Kasumi-1 (cell line): ENCODE measurements at places on chromosomes 12 and 14.
A peak's percentile ranks its signal among the peaks of the same experiment; 100 is the strongest.

DNA sequence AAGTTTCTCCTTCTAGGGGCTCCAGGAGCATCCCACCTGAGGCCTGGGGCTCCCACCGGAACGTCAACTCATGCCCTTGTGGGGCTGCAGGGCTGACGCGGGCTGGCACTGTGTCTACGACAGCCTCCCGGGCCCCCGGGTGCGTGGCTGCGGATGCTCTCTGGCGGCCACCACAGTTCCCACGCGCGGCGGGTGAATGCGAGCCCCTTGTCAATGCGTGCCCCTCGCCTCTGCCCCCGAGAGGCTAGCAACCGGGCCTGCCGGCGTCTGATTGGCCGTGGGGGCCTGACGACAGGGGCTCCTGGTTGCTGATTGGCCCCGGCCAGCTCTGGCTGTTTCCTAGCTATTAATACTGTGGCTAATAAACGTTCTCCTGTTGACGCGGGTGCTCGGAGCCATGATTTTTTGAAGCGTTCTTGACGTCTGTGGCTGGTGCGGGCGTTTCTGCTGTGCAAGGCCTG lies 1.8 kb upstream of the MEG3 start:
- no peak for DNase-seq

DNA sequence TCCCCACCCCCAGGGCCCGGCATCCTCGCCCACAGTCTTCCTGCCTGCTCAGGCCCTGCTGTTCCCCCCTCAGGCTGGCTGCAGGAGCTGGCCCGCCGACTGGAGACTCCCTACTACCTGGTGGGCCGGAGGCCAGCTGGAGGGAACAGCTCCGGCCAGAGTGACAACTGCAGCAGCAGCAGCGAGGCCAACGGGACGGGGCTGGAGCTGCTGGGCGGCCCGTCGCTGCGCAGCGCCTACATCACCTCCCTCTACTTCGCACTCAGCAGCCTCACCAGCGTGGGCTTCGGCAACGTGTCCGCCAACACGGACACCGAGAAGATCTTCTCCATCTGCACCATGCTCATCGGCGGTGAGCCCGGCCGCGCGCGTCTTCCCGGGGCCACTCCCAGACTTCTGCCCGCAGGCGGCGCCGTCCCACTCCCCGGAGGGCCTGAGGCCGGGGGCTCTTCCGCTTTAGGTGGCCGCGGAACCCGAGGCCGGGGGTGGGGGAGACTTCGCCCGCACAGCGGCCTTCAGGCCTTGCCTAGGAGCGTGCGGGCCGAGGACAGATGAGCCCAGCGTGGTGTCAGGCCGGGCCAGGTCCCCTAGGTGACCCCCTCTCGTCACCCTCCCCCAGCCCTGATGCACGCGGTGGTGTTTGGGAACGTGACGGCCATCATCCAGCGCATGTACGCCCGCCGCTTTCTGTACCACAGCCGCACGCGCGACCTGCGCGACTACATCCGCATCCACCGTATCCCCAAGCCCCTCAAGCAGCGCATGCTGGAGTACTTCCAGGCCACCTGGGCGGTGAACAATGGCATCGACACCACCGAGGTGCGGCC lies 10.2 kb downstream of the KCNH3 start:
- no peak for DNase-seq

- no peak for DNase-seq
These were observed 18.0 kb upstream of the APPL2 start for GRCh38 chr12:105253866-105254513.

DNA sequence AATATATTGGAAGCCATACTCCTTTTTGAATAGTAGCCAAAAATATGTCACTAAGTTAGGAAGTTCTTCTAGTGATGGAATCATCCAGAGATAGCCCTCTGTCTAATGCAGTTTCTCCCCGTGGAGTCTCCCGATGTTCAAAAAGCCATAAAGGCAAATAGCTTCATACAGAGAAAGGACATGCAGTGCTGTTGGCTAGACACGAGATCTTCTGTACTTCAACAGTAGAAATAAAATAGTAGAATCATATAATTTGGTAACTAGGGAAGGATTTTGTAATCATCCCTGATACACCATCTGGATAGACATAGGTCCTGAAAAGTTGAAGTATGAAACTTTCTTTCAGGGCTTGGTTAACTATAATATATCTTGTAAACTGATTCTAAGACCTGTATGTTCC lies 27.6 kb downstream of the LRFN5 start:
- DNase-seq: no peak

GRCh38 chr12:124514145-124514995 lies 53.0 kb downstream of the NCOR2 start:
- DNase-seq: no peak

DNA sequence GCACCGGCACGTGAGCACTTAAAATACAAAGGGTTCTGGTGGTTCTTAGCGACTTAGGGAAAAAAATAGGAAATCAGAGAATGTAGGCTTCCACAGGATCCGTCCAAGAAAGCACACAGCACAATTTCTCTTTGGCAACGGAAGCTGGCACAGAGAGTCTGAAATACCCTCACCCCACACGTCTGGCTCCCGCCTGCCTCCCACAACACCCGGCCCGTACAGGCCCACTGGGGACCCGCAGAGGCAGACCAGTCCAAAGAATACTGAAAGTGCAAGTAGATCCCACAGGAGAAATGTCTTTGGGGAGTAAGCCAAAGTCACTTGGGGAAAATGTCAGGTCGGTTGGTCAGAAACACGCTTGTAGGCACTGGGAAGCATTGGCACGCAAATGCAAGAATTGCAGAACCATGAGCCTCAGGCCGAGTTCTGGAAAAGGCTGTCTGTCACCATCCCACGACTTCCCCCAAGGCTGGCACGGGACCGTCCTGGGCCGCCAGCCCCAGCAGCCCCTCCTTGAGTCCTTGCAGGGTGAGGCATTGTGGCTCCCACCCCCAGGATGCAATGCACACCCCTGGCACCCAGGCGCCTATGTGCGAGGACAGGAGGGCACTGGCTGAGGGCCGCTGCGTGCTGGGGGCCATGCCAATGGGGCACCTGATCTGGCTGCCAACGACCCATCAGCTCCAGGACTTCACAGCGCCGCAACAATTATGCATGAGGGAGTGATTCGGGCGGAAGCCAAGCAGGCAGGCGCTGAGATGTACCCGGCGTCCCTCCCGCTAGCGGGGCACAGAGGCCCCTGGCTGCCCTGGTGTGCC lies 29.7 kb downstream of the CHGA start:
- no peak for DNase-seq

DNA sequence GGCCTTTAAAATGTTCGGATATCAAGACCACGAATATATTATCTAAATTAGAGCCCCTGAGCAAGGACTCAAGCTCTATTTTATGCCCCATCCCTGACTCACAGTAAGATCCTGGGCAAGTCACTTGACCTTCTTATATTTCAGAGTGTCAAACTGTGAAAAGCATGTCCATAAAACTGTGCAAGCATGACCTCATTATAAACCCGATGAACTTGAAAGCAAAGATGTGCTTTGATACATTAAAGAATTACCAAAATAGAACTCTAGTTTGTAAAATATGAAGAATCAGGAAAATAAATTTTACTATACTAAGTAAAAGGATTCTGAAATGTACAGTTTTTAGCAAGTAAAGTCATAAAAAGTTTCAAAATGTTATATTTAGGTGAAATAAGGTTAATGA lies 2.9 kb upstream of the CALM1 start:
- no peak for DNase-seq

DNA sequence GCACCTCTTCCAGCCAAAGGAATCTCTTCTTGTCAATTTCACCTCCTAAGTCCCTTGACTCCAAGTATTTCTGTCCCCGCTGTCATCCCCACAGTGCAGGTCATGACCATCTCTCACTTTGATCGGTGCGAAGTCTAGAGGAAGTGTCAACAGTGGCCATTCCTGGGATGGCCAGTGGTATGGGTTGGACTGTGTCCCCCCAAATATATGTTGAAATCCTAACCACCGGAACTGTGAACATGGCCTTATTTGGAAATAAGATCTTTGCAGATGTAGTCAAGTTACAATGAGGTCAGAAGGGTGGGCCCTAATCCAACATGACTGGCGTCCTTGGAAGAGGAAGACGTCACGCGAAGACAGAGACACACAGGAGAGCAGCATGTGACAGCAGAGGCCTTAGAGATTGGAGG lies 155.9 kb upstream of the PRMT8 start:
- DNase-seq: no peak

- no peak for DNase-seq
These were observed 238.5 kb downstream of the RBM19 start for GRCh38 chr12:113727651-113728061.

DNA sequence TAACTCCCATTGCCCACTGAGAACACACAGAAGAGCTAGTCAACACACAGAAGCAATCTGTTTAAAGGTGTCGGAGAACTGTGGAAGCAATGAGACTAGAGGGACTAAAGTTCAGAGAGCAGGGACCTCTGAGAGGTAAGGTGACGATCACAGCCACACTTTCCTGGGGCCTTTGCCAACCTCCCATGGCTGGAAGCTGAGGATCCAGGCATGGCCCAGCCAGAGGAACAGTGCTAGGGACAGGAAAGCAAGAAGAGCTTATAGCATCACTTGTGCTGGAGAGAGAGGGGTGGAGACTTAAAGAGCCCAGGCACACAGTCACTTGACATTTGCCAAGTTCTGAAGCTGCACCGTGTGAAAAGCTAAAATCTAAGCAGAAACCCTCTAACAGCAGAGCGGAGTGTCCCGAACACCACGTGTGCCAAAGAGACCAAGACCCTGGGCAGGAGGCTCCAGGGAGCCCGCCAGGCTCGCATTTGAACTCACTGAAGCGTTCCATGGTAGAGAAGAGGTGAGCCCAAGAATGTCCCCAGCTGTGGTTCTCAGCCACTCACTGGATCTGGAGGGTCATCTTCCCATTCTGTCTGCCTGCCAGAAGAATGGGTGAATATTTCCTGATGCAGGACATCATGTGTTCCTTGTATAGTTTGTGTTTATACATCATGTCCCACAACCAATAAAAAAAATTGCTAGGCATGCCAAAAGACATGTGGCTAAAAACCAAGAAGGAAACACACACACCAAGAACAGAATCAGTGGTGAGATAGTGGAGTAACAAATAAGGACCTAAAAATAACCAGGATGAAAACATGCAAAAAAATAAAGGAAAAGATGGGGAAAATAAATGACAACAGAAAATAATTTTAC lies 174.0 kb upstream of the C14orf180 start:
- no peak for DNase-seq

- no peak for DNase-seq
These were observed 50.3 kb upstream of the DICER1 start for GRCh38 chr14:95207475-95208233.

DNA sequence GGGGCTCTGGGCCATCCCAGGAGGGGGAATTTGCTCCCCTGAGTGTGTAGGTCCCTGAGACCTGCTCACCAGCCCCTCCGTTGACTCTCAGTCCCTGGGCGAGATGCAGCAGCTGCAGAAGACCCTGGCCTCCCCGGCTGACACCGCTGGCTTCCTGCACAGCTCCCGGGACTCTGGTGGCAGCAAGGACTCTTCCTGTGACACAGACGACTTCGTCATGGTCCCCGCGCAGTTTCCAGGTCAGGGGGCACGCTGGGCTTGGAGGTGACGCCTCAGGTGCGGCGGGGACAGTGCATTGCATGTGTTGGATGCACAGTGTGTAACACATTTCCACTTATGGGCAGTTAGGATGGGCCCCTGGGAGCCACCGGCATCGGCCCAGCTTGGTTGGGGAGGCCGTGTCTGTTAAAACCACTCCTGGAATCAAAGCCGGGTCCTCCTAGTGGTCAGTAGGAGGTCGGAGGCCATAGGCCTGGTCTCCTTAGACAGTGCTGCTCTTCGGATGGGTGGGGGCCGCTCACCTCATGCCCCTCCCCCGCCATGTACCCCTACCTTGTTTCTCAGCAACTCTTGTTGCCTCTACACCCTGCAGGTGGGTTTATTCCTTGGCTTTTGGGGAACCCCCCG lies 17.1 kb upstream of the PUS1 start:
- DNase-seq: no peak

- DNase-seq: no peak
These were observed 155.9 kb upstream of the NUDT4 start for GRCh38 chr12:93221841-93222240.

DNA sequence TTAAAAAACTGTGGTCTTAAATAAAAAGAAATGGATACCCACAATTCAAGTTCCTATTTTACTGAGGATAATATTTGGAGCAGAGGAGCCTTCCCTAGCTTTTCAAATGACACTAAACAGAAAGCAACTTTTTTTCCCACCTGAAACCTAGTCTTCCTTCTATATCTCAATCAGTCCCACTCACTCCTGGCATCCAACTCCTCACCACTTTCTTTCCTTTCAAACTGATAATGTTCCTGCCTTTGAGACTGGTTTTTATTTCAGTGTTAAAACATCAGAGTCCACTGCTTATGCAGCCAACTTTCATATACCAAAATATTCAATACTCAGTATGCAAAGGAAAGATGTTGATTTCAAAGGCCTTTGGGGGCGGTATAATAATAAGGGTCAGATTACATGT lies 225.6 kb downstream of the GXYLT1 start:
- no peak for DNase-seq

DNA sequence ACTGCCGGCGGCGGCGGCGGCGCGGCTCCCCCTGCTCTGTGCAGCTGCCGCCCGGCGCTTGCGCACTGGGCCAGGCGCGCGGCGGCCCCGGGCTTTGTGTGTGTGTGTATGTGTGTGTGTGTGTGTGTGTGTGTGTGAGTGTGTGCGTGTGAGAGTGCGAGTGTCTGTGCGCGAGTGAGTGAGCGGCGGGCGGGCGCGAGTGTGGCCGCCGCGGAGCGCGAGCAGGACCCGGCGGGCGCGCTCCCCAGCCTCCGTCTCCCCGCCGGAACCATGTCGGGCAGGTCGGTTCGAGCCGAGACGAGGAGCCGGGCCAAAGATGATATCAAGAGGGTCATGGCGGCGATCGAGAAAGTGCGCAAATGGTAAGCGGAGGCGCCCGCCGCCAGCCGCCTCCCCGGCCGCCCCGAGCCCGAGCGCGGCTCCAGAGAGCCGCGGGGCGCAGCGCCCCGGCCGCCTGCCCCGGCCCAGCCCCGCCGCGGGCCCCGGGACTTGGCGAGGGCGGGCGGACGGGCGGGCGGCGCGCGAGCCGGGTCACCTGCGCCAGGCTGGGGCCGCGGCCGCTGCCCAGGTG lies at the start of gene BCL7A:
Gene BCL7A (plus strand): TSS at position 63 of the 571 bp plus-strand sequence. CDS start 208 bp downstream, at position 271.
- DNase-seq: peak; percentile 44

GRCh38 chr14:31078766-31079165 lies 52.6 kb upstream of the STRN3 start:
- no peak for DNase-seq

DNA sequence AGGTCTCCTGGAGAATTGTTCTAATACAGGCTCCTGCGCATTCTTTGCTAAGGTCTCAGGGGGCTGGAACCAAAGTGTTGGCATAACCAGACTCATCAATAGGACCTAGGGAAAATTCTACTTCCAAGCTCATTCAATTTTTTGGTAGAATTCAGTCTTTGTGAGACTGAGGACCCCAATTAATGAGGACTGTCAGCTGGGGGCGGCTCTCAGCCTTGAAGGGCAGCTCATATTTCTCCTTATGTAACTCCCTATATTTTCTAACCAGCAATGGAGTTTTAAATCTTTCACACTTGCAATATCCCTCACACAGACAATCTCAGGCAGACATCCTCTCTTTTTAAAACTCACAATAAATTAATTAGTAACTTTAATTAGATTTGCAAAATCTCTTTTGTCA lies 476.4 kb upstream of the LRFN5 start:
- no peak for DNase-seq

DNA sequence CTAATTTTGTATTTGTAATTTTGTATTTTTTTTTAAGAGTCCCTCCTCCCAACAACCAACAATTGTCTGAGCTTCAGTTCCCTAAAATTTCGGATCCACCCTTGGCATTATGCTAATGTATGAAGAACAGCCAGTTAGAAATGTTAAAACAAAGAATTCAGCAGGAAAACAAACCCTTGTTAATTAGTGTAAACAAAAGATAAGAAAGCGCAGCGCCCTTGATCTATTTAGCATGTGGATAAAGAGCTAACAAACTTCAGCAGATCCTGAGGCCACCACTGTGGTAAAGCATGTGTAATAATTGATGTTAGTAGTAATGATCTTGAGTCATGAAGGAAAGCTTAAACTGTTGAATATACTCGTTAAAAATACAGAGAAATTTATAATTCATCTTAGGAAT lies 199.8 kb downstream of the TMX1 start:
- DNase-seq: no peak
